ENCODE measurements at places on chromosomes 3 and 15.
A peak's percentile ranks its signal among the peaks of the same experiment; 100 is the strongest.

- DNase-seq = no peak
Observed at GRCh38 chr3:195003893-195004289, 267.1 kb downstream of the XXYLT1 start.

DNA sequence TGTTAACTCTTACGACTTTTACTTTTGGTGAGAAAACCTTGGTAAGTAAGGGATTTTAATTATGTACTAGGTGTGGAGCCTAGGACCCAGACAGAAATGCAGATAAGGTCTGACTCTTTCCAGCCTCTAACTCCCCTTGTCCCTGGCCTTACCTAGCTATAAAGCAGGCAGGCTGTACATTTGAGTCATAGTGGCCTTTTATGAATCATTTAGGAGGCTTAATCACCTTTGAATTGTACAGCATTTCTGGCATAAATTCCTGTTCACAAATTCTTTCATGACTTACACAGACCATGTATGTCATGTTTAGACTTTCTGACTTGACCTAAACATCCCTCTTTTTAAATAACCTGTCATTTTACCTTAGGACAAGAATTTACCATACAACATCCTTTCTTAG, 47.4 kb downstream of the CHCHD4 start:
- no peak for DNase-seq

- no peak for DNase-seq
Observed at GRCh38 chr15:76979996-76980520, 14.9 kb upstream of the PSTPIP1 start.

DNA sequence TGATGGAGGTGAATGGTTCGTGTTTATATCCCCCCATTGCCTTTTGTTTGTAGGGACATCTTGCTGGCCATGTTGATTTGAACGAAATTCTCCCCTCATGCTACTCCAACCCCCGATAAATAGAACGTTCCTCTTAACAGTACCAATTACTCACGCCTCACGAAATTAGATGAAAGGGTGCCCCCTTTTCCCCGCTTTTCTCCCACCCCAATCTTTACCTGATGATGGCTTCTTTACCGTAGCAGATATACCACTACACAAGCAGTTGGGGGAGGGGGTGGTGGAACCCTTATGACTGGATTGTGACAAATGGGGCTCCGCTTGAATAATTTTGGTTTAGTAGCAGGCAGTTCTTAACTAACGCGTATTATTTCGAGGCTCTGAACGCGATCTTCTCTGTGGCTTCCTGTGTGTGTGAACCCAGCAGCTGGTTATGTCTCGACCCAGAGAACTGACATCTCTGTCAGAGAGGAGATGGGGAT, 1.1 kb downstream of the PIAS1 start:
- DNase-seq = peak; percentile 17

DNA sequence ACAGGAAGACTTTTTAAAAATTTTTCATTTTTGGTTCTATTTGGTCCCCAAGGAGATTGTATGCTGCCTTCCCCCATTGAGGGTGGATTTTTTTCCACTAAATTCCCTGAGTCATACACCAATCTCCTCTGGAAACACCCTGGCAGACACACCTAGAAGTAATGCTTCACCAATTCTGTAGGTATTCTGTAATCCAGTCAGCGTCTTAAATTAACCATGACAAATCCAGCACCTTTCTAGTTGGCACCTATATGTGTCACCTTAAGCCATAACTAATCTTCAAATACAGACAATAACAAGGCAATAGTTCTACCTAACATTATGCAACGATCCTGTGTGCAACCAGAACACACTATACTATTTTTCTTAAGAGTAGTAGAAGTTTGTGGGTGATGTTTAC, 459.1 kb upstream of the NDN start:
- DNase-seq = no peak

- no peak for DNase-seq
Observed at GRCh38 chr3:129522953-129523352, 5.5 kb upstream of the RHO start.

- DNase-seq = no peak
Observed at GRCh38 chr3:17175187-17175807, 290.5 kb downstream of the PLCL2 start.

DNA sequence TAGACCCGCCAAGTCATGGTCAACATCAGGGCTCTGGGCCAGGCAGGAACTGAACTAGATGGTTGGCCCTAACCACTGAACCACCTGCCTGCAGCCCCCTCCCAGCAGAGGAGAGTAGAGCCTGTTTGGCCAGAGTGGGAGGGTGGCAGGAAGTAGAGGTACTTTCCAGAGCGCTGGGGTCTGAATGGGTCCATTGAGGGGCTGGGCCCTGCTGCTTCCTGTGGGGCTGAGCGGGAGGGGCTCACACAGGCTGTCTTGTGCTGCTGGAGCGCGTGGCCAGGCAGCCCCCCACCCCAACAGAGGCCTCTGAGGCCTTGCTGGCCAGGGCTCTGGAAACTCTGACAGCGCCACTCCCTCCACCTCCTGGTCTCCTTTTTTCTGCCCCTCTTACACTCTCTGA, 17.4 kb downstream of the CSPG4 start:
- no peak for DNase-seq

GRCh38 chr3:51429138-51429537, 38.1 kb downstream of the RBM15B start:
- no peak for DNase-seq

DNA sequence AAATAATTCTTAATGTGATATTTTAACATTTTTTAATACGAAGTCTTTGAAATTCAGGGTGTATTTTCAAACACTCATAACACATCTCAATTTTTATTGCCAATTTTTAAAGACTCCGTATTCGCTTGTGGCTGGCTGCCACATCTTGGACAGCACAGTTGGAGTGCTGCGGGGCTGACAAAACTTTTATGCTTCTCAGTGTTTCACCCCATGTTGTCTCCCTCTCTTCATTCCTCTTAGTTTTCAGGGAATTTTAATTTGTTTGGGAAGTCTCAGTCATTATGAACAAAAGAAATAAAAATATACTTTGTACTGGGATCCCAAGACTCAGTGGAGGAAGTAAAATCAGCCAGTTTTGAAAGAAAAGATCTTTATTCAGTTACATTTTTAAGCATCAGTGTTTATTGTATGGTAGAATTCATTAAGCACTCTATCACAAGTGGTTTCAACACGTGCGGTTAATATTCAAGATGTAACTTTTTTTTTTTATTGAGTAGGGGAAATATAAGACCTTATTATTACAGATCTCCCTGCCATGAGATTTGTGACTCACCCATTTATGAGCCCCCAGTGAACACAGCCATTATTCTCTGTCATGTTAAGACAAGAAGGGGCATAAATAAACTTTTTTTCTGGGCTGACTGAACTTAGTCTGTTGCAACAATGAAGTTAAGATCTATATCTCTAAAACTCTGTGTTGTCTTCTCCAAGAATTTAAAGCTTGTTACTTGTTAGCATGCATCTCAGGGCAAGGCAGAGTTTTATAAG, 26.8 kb downstream of the KAT2B start:
- DNase-seq = no peak

DNA sequence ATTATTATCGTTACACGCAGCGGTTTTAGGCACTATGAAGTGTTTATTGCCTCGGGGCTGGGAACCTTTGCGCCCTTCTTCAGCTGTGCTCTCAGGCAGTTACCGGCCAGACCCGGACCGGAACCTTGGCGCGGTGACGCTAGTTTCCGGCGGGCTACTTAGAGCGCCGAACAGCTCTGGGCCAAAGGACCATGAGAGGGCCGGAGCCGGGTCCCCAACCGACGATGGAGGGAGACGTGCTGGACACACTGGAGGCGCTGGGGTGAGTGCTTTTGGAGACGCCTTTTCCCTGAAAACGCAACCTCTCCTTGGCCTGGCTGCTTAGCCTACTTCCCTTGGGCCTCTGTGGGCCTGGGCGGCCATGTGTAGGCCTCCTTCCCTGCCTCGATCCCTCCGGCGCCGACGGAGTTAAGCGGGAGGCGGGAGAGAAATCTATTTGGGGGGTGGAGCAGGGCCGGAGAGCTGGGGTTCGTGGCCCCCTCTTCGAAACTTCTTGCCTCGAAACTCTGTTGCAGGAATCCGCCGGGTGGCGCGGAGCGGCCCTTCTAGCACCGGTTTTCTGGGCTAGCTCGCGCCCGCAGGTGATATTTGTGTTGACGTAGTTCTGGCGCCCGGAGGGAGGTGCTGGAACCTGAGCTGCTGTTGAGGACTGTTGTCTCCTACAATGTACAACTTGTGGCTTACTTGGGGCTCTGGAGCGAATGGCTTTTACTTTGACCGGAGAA, at the start of gene FAM98B:
FAM98B (plus strand) TSS at position 157 of the 725 bp plus-strand sequence; CDS start at position 192, 35 bp downstream.
- peak; percentile 70 for DNase-seq

DNA sequence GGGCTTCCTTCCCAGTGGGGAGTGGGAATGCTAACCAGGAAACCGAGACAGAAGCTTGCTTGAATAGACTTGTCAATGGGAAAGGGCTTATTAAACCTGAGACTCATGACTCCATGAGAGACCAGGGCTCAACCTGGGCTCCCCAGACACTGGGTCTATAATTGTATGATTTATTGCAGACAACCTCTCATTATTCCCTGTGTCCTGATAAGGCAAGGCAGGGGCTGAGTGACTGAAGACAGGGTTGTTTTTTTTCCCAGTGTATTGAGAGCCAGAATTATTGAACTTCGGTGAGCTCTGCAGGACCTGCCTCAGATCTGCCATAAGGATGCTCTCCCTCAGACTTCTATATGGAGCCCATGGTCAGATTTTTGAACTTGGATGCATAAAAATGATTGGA, 79.5 kb upstream of the KLHL25 start:
- no peak for DNase-seq

DNA sequence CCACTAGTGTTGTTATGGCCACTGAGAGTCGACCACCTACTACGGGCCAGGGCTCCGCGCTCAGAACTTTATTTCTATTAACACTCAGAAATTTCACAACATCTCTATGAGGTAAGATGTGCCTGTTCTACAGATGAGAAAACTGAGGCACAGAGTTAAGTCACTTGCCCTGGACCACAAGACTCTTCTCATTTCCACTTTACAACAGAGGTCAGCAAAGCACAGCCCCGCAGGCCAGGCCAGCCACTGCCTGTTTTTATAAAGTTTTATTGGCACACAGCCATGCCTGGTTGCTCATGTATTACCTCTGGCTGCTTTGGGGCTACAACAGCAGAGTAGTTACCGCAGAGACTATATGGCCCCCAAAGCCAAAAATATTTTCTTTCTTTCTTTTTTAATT, 503.6 kb downstream of the SHQ1 start:
- no peak for DNase-seq

- no peak for DNase-seq
Observed at GRCh38 chr3:18334837-18335601, 90.1 kb downstream of the SATB1 start.

DNA sequence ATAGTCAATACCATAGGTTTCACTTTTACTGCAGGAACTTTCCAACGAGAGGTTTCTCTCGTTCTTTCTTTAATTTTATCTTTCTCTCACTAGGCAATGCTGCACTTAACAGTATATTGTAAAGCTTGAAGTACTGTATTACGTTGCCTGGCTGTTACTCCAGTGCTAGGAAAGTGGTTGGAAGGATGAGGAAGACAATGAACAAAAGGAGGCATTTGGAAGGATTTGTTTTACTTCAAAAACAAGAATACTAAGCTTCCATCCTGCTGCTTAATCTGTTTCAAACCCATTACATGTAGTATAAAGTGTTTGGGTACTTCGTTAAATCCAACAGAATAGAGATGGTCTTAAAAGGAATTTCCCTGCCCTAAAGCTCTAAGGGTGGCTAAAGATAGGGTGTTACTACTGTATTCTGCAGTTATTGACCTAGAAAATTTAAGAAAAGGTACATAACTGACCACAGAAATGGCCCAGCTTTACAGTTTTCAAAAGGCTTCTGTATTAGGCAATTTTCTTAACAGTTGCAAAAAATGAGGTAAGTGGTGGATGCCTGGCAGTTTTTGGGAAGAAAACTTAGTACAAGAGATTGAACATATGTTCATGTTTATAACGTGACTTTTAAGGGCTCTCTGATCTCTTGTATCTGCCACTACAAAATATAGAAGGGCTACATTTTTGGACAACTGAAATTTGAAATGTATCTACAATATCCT, 785 bp upstream of the IFT57 start:
- no peak for DNase-seq

DNA sequence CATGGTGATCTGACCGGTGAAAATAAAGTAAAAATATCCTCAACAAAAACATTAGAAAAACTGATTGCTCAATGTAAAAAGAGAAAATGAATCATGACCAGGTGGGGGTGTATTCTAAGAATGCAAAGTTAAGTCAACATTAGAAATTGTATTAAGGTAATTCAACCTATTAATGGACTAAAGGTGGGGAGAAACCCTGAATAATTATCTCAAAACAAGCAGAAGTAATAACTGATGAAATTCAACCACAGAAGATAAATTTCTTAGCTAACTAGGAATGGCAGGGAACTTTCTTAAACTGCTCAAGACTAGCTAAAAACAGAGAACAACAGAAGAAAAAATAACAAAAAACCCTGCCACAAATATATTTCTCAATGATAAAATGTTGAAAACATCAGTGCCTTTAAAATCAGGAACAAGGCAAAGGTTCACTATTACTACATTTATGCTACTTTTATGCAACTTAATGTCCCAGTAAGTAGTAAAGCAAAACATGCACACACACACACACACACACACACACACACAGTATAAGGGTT, 204.4 kb upstream of the THBS1 start:
- DNase-seq = no peak

GRCh38 chr3:182710557-182711157, 82.6 kb upstream of the ATP11B start:
- DNase-seq = no peak

Measured in stimulated activated CD8-positive, alpha-beta memory T cell treated with anti-CD3 and anti-CD28 coated beads, Interleukin-15, amount 100 ng/mL, for 4 hours (primary cell).